ENCODE measurements at places on chromosomes 7 and 10.

DNA sequence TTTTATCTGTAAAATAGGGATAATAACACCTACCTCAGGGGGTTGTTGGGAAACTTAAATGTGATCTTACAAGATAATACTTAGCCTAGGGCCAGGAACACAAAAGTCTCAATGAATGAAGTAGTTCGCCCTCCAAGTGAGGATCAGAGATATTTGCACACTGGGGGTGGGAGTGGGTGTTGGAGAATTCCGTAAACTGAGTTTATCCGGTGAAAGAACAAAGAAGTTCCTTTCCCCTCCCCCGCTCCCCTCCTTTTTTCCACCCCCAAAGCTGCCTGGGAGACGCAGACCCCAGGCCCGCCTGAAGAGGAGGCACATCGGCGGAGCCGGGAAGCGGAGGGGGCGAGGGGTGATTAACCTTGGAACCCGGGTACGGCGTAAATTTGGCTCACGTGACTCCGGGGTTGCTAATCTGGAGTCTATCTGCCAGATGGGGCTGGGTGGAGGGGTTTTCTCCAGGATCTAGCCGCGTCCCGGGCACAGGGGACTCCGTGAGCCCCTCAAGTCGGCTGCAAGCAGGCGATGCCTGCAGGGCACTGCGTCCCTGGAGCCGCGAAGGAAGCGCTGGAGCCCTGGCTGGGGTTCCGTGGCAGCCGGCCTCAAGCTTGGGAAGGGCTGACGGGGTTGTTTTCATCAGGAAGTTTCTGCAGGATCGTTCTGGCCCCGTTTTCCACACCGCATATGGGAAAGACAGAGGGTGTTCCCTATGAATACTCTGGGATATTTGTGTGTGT, 1.4 kb upstream of the PODXL start:
- DNase-seq = no peak

DNA sequence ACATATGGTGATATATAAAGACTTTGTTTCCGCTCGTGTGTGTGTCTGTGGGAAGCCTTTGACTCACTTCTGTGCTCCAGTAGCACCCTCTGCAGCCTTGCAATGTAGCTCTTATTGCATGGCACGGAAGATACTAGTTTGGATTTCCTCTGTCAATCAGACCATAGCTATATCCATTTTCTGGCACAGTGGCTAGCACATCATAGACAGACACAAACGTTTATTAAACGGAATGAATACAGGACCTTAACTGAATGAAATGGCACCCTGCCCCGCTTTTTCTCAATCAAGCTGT, 124.0 kb upstream of the PTPN20 start:
- DNase-seq = no peak

DNA sequence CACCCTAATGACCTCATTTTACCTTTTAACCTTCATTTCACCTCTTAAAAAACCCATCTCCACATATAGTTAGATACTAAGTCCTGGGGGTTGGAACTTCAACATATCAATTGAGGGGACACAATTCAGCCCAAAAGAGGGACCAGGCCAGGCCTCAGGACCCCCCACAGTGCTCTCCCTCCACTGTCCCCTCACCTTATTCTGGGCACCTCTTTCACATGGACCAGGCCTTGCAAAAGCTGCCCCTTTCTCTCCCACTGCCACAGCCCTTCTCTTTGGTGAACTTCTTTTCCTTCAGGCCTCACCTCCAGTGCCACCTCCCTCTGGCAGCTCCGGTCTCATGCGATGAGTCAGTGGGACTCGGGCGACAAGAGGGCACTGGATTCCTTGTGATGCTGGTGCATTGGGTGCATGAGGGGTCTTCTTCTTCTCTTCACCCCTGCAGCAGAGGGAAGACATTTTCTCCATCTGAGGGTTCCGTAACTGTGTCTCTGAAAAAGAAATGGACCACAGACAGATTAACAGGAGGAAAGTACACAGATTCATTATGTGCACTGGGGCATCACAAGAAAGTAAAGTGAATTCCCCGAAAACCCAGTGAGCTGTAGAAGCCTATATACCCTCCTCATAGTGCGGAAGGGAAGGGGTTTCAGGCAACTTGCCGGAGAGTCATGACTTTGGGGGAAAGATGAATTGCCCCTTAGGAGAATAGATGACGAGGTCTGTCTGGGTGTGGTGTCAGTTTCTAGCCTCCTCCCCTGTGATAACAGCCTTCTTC, 288.7 kb upstream of the IGFBP3 start:
- DNase-seq = no peak

DNA sequence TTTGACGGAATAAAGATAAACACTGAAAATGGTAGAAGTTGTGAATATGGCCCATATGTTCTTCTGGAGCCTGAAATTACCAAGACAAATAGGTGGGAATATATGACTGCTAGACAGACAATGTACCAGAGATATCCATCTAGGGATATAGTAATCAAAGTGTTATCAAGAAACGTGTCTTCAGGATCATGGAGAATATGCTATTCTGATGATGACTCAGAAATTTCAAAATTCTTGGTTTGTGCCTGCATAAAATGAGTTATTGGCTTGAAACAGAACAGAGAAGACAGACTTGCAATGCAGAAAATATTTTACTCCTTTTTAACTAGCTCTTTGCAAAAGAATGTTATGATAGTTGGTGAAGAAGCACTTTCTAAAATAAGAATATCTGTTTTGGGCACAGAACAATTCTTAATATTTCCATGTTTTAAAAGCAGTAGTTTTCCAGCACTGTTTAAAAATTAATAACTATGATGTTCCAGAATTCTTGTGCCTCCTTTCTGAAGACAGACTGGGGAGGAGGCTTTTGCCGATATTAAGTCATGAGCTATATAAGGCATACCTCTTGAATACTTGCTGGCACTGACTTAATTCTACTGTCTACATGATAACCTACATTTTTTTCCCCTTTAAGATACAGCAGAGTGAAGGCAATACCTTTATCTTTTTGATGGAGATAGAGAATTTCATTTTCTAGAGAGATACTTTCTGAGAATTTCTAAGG, 34.4 kb upstream of the CABCOCO1 start:
- DNase-seq = no peak

- DNase-seq = no peak
Observed at GRCh38 chr10:97608991-97609561, 19.6 kb downstream of the C10orf62 start.

GRCh38 chr7:147472556-147472955, 1118.0 kb upstream of the C7orf33 start:
- DNase-seq = no peak

- no peak for DNase-seq
Observed at GRCh38 chr7:44189286-44189992, at the start of gene GCK. GCK (minus strand) TSS chr7:44189439; CDS start chr7:44188953, 486 bp downstream.

GRCh38 chr10:131871673-131872005, 29.2 kb upstream of the PPP2R2D start:
- no peak for DNase-seq

DNA sequence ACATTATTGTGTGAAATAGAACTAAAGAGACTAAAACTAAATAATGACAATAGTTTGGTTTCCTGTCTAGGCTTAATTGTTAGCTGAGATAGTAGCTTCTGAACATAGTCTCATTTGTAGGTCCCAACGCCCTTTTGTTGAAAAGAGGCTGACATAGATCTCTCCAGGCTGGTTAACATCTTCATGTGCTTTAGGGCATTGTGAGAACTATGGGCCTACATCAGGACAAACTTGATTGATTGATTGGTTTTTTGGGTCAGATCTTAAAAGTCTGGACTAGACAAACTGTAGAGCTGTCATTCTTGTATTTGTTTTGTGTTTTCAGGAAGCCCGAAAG, 869 bp downstream of the CHCHD1 start:
- DNase-seq = no peak

DNA sequence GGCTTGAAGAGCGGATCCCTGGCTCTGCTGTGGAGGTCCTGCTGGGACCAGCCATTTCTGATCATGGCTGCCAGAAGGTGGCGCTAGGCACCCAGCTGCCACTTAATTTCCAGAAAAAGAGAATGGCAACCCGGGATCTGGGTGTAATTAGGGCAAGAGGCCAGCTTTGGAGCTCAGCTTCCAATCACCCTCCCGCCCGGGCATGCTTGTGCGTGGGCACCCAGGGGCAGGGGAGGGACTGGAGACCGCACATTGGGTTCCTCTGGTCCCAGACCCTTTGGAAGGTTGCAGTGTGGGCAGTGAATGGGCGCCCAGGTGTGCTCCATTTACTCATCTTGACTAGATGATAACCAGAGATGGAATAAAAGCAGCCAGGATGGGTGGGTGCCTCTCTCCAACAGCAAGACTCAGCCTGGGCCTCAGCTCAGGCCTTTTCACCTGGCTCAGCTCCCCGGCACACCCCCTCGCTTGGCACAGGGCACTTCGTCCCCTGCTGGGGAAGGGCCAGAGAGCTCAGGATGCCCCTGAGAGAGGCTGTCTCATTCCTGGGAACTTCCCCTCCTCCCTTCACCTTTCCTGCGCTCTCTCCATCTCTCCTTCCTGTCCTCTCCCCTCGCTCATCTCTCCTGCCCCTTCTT, 14.7 kb downstream of the FAM241B start:
- no peak for DNase-seq

DNA sequence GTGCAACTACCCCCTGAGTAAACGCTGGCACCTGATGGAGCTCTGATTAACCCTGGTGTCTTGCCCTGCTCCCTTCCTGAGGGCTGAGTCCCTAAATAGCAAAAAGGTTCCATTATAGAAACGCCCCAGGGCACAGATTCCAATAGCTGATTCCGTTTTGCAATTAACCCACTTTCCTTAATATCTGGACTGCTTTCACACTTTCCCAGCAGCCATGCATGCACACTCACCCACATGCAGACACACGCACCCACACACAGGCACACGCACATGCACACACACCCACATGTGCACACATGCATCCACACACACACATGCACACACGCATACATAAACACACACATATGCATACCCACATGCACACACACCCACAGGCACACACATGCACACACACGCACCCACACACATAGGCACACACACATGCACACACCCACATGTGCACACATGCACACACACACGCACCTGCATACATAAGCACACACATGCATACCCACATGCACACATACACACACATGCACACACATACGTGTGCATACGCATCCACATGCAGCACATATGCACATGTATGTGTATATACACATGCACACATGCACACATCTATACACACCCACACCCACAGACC, 129.3 kb downstream of the PAXIP1 start:
- DNase-seq = no peak

DNA sequence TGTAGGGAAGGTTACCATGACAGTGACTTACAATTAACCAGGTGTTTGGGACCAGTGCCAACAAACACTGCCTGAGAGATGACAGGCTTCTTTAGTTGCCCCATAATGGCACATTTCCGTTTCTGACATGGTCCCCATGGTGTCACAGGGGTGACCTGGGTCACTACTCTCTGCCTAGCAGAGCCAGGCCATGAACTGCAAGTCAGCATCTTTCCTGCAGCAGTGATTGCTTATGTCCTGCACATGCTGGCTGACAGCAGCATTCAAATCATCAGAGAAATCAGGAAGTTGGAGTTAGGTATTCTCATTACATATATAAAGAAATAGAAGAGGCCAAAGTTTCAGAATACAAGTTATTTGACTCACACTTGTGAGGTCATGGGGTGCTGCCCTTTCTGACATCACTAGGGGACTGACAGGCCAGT, 47.1 kb upstream of the ZNRF2 start:
- DNase-seq = no peak

DNA sequence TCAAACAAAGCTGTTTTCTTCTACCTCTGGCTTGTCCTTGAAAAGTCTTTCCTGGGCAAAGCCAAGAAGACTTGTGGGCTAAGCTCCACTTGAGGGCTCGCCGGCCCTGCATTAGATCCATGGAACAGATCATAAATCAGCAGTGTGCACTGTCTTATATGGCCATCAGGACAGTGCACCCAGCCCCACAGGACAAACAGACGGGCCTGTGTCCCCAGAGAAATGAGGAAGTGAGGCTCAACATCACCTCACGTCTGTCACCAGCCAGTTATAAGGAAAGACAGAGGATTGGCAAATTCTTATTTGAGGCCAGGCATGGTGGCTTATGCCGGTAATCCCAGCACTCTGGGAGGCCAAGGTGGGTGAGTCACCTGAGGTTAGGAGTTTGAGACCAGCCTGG, 12.3 kb upstream of the IFT22 start:
- DNase-seq = no peak

Data from cortex of kidney (tissue), 1 donor.